T-helper 2 cell treated with Interferon-gamma antibody and Interleukin-4, amounts not matched to agents 5 μg/mL and 100 μg/mL, for 36 hours (primary cell): ENCODE measurements at places on chromosomes 3 and 15.
A peak's percentile ranks its signal among the peaks of the same experiment; 100 is the strongest.

DNA sequence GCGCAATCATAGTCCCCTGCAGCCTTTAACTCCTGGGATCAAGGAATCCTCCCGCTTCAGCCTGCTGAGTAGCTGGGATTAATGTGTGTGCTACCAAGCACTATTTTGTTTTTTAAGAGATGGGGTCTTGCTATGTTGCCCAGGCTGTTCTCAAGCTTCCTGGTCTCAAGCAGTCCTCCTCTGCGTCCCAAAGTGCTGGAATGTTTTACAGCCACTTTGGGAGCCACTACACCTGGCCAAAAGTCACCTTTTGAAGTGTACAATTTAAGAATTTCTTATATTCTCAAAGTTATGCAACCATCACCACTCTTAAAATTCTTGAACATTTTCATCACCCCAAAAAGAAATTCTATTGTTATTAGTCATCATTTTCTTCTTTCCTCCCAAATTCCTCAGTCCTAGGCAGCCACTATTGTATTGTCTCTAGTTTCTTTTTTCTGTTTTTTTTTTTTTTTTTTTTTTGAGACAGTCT is 17.8 kb downstream of the CDV3 start:
- H3K36me3 ChIP-seq, result peaks cover 31% of the 10 kb centered on the region
- H3K27me3 ChIP-seq, result no peaks in the 10 kb centered on the region
- peaks cover 10% of the 10 kb centered on the region for H3K4me1 ChIP-seq

- no peak overlapping the region for H3K4me3 ChIP-seq
- no peak for DNase-seq
- H3K27me3 ChIP-seq, result peaks cover 3% of the 10 kb centered on the region
- no peaks in the 10 kb centered on the region for H3K36me3 ChIP-seq
- no peak overlapping the region for H3K27ac ChIP-seq
- H3K4me1 ChIP-seq, result no peaks in the 10 kb centered on the region
These were observed 98.2 kb upstream of the TJP1 start for GRCh38 chr15:29920515-29920914.

GRCh38 chr3:188432802-188433520 is 279.0 kb downstream of the LPP start:
- no peak for DNase-seq
- peak overlapping the region; percentile 80 for H3K27ac ChIP-seq
- H3K4me3 ChIP-seq, result peak overlapping the region; percentile 65
- peaks cover 32% of the 10 kb centered on the region for H3K4me1 ChIP-seq
- peaks cover 24% of the 10 kb centered on the region for H3K36me3 ChIP-seq
- H3K27me3 ChIP-seq, result no peaks in the 10 kb centered on the region

- no peaks in the 10 kb centered on the region for H3K36me3 ChIP-seq
- H3K4me1 ChIP-seq, result no peaks in the 10 kb centered on the region
- DNase-seq, result no peak
- peaks cover 26% of the 10 kb centered on the region for H3K27me3 ChIP-seq
These were observed 1.1 kb downstream of the TM4SF18 start for GRCh38 chr3:149332227-149332765.

DNA sequence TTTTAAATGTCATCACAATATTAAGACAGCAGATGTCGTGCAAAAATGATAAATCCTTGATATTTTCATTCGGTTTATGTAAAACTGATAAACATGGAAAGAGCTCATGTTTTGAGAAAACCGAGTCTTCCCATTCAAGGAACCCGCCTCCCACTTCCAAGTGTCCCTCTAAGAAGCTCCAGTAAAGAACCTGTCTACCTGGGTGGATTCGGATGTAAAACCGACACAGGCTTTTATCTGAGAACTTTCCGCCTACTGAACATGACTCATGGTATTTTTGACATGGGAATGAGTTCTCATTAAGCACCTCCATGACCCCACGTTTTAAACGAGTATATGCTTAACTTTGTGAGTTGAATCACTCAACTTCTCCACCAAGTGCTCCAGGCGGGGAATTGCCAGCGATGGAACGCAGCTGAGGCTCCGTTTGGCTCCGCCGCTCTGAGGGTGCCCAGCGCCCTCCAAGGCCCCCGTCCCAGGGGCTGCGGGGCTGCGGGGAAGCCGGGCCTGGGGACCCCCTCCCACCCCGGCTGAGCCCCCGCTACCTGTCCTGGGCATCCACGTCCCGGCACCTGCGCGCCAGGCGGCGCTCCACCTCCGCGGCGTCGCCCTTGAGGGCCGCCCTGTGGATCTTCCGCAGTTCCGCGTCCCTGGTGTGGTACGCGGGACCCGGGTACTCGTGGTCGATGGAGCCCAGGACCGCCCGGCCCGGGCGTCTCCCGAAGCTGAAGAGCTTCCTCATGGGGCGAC is 119.9 kb downstream of the LMLN start:
- no peaks in the 10 kb centered on the region for H3K36me3 ChIP-seq
- H3K4me1 ChIP-seq, result peaks cover 10% of the 10 kb centered on the region
- H3K27ac ChIP-seq, result peak overlapping the region; percentile 86
- peak; percentile 62 for DNase-seq

GRCh38 chr3:107718547-107718946 is 195.8 kb downstream of the BBX start:
- H3K27me3 ChIP-seq, result no peaks in the 10 kb centered on the region
- H3K36me3 ChIP-seq, result peaks cover 7% of the 10 kb centered on the region
- no peak for DNase-seq

DNA sequence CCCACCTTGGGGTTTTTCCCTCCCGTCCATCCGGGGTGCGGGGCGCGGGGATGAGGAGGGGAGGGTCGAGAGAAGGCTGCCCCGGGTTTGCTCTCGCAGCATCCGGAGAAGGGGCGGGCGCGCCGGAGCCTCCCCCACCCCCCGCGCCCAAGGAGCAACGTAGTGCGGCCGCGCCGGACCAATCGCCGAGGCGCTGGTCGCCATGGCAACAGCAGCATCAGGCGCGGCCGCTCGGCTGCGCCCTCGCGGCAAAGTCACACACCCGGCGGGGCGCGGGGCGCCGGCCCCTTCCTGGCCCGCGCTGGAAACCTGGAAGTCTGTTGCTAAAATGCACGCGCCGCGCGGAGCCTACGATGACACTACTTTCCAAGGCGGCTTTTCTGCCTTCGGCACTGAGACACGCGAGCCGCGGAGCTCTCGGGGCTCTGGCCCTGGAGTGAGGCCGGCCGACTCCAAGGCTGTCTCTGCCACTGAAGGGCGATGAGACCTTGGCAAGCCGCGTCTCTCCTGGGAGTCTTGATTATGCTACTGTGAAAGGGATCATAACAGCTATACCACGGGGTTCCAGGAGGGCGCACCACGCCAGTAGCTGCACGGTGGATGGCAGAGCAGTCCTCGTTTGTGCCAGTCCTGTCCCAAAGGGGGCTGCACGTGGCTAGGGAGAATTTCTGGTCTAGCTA is at the start of gene IQSEC1:
IQSEC1 (minus strand) TSS at position 104 of the 680 bp plus-strand sequence. CDS start 415 bp downstream, outside the sequence.
- peak within 1 kb of the TSS; percentile 75 for H3K27ac ChIP-seq
- H3K27me3 ChIP-seq, result peaks cover 30% of the 10 kb centered on the region
- H3K4me1 ChIP-seq, result peaks cover 49% of the 10 kb centered on the region
- peak within 1 kb of the TSS; percentile 87 for H3K4me3 ChIP-seq
- peaks cover 6% of the 10 kb centered on the region for H3K36me3 ChIP-seq

- no peaks in the 10 kb centered on the region for H3K27me3 ChIP-seq
- no peak overlapping the region for H3K4me3 ChIP-seq
- no peak overlapping the region for H3K27ac ChIP-seq
- DNase-seq, result no peak
- H3K4me1 ChIP-seq, result no peaks in the 10 kb centered on the region
These were observed 93.0 kb downstream of the FHIT start for GRCh38 chr3:61158216-61158615.

DNA sequence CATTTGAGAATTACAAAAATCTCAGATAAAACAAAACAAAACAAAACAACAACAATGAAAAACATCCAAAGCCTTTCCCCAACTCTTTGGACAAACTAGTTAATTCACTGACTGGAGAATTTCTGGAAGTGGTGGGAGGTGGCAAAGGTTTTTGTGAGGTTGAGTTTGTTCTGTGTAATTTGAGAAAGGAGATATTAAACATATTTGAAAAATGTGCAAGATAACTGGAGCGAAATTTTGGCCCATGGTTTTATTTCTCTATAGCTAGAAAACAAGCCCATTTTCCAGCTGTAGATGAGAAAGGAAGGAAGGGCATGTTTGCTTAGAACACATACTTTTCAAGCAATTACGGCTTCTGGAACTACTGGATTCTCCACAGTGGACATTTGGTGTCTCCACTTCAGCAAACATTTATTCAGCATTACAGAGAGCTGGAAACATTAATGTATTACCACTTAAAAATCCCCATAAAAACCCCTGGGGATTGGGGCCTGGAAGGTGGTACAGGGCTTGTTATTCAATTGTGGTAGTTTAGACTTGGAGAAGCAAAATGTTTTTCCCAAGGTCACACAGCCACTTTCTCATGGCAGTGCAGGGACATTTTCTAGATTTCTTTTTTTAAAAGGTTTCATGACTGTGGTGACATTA is 135.8 kb downstream of the THSD4 start:
- H3K4me1 ChIP-seq, result no peaks in the 10 kb centered on the region
- peaks cover 8% of the 10 kb centered on the region for H3K27me3 ChIP-seq
- H3K4me3 ChIP-seq, result no peak overlapping the region
- no peaks in the 10 kb centered on the region for H3K36me3 ChIP-seq
- DNase-seq, result no peak

GRCh38 chr3:159711560-159712333 is 276.9 kb upstream of the IL12A start:
- H3K4me1 ChIP-seq, result no peaks in the 10 kb centered on the region
- no peak overlapping the region for H3K4me3 ChIP-seq
- H3K27me3 ChIP-seq, result no peaks in the 10 kb centered on the region
- H3K27ac ChIP-seq, result no peak overlapping the region

GRCh38 chr3:89841041-89841440 is 733.6 kb downstream of the EPHA3 start:
- H3K36me3 ChIP-seq, result no peaks in the 10 kb centered on the region
- no peak overlapping the region for H3K4me3 ChIP-seq
- H3K27ac ChIP-seq, result no peak overlapping the region
- no peak for DNase-seq

DNA sequence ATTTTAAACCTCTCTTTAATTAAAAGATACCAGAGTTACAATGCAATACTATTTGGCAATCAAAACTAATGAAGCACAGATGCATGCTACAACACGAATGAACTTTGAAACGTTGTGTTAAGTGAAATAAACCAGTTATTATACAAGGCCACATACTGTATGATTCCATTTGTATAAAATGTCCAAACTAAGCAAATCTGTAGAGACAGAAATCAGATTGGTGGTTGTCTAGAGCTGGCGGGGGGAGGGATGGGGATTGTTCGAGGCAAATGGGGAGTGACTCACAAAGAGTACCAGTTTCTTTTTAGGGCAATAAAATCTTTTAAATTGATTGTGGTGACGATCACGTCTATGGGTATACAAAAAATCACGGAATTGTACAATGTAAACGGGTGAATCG is 677.0 kb downstream of the NTRK3 start:
- peaks cover 3% of the 10 kb centered on the region for H3K27me3 ChIP-seq
- no peaks in the 10 kb centered on the region for H3K4me1 ChIP-seq
- no peak overlapping the region for H3K4me3 ChIP-seq
- no peaks in the 10 kb centered on the region for H3K36me3 ChIP-seq

- no peak for DNase-seq
- no peaks in the 10 kb centered on the region for H3K4me1 ChIP-seq
- H3K36me3 ChIP-seq, result no peaks in the 10 kb centered on the region
- no peak overlapping the region for H3K27ac ChIP-seq
- H3K4me3 ChIP-seq, result no peak overlapping the region
These were observed 102.2 kb downstream of the ABI3BP start for GRCh38 chr3:100891033-100891432.

GRCh38 chr3:18351069-18351628 is 74.0 kb downstream of the SATB1 start:
- H3K36me3 ChIP-seq, result peaks cover 66% of the 10 kb centered on the region
- no peak for DNase-seq
- no peaks in the 10 kb centered on the region for H3K27me3 ChIP-seq
- no peak overlapping the region for H3K4me3 ChIP-seq

GRCh38 chr3:144415492-144415891 is 443.9 kb downstream of the DIPK2A start:
- H3K36me3 ChIP-seq, result no peaks in the 10 kb centered on the region
- H3K27me3 ChIP-seq, result no peaks in the 10 kb centered on the region
- H3K4me1 ChIP-seq, result no peaks in the 10 kb centered on the region
- no peak overlapping the region for H3K27ac ChIP-seq
- DNase-seq, result no peak
- no peak overlapping the region for H3K4me3 ChIP-seq
